Muscle of leg (tissue), 16 donors: ENCODE measurements at places on chromosomes 7 and 10. TPM values are rescaled to one million over a fixed set of nuclear protein-coding genes. Genes with fewer than 3 reads are reported as not detected.
A peak's percentile ranks its signal among the peaks of the same experiment; 100 is the strongest.

The CLDN4 gene
- 0.27 TPM for total RNA-seq

The HYAL4 gene
- total RNA-seq, result 0.09 TPM

The ADAM22 gene
- total RNA-seq, result 15.3 TPM

The MAGI2 gene
- total RNA-seq, result 6.0 TPM

- peaks cover 28% of the 10 kb centered on the region for H3K4me1 ChIP-seq
- peak; percentile 47 for DNase-seq
- H3K27me3 ChIP-seq, result no peaks in the 10 kb centered on the region
- H3K4me3 ChIP-seq, result no peak overlapping the region
- peaks cover 20% of the 10 kb centered on the region for H3K36me3 ChIP-seq
- peak overlapping the region; percentile 13 for H3K27ac ChIP-seq
Measured at GRCh38 chr7:74092964-74093471, 9.4 kb downstream of the LIMK1 start.

The MYH16 gene
- not detected for total RNA-seq

The EVX1 gene
- not detected for total RNA-seq

DNA sequence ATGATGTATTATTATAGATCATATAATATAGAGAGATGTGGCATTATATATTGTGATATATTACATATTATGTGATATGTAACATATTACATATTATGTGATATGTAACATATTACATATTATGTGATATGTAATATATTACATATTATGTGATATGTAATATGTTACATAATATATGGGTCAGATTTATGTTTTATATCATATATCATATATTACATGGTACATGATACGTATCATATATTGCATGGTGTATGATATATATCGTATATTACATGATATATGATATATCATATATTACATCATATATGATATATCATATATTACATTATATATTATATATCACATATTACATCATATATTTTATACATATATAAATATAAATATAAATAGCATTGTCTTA is 164.1 kb upstream of the NEBL start:
- no peaks in the 10 kb centered on the region for H3K36me3 ChIP-seq
- H3K4me3 ChIP-seq, result no peak overlapping the region
- H3K4me1 ChIP-seq, result no peaks in the 10 kb centered on the region

GRCh38 chr10:117420768-117421167 is 45.5 kb upstream of the PDZD8 start:
- DNase-seq, result no peak
- H3K36me3 ChIP-seq, result no peaks in the 10 kb centered on the region

The WASHC2C gene
- total RNA-seq, result 21.1 TPM

The SLC18A2 gene
- total RNA-seq, result 0.35 TPM

DNA sequence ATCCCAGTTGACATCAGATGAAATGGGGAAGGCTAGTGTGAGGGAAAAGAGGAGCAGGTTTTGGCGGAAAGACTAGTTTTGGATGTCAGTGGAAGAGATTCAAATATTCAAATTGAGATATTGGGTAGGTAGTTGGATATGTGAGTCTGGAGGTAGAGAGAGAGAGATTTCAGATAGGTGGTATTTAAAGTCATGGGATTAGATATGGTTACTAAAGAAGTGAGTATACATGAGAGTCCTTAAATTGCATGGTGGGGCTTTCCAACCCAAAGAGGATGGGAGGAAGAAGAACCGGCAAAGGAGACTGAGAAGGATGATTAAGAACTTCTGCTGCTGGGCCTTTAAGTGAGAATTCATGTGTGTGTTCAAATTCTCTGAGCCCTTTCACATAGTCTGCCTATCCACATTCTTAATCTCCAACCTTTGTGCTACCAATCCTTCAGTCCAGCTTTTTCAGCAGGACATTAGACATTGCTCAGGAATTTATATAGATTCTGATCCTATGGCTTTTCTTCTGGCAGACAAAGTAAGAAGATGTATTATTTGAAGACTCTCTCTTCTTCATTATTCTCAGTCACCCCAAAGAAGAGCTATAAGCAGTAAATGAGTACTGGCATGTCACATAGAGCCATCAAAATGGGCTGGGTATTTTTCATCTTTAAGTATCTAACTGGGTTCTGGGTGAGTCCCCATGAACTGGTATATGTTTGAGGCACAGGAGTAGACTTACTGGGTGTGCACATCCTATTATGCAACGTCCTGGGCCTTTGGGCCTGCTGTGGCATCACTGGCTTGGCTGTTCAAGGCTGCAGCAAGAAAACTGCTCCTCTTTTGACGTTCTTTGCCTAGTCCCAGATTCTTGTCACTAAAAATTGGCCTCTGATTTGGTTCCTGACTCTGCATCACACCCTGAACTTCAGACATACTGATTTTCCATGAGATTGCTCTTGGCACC is 33.6 kb downstream of the ST7 start:
- no peak overlapping the region for H3K27ac ChIP-seq
- no peak for DNase-seq
- no peak overlapping the region for H3K4me3 ChIP-seq
- H3K4me1 ChIP-seq, result no peaks in the 10 kb centered on the region
- H3K36me3 ChIP-seq, result no peaks in the 10 kb centered on the region
- H3K27me3 ChIP-seq, result no peaks in the 10 kb centered on the region

The AOAH gene
- 3.7 TPM for total RNA-seq

DNA sequence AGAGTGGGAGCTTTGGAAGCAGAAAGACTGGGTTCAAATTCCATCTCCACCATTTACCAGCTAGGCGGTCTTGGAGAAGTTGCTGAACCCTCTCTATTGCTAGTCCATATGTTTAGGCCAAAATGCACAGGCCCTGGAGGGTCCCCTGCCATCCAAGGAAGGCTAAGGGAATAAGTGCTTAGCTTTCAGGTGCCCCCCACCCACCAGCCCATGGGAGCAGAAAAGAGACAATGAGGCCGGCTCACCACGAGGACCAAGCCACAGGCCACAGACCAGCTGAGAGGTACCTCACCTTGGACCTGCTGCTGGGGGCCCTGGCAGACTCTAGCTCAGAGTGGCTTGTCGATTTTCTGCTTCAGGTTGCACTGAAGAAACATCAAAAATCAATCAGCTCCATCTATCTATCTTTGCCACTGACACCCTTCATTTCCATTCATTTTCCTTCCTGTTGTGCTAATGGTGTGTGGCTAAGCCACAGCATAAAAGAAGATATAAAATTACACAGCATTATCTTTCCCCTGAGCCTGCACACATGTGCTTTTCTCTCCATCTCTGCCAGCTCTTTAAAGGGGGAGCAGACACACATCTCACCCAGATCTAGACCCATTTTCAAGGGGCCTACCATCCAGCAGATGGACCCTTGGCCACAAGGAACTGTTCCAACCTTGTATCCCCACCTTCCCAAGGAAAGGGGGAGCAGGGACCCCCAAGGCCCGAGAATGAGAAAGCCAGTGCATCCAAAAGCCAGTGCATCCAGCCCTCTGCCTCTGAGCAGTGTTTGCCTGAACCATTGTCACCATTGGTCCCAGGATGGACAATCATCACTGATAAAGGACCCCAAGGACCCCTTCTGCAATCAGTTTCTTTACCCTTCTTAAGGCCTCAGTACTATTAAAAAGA is 65.4 kb downstream of the GRID1 start:
- H3K36me3 ChIP-seq, result no peaks in the 10 kb centered on the region
- no peak for DNase-seq
- no peak overlapping the region for H3K4me3 ChIP-seq
- no peaks in the 10 kb centered on the region for H3K27me3 ChIP-seq
- no peaks in the 10 kb centered on the region for H3K4me1 ChIP-seq

GRCh38 chr7:108824840-108825580 is 255.3 kb downstream of the DNAJB9 start:
- peak; percentile 67 for DNase-seq
- H3K36me3 ChIP-seq, result no peaks in the 10 kb centered on the region
- no peaks in the 10 kb centered on the region for H3K27me3 ChIP-seq
- H3K27ac ChIP-seq, result no peak overlapping the region
- peaks cover 2% of the 10 kb centered on the region for H3K4me1 ChIP-seq

The HOXA4 gene
- total RNA-seq, result 3.2 TPM

DNA sequence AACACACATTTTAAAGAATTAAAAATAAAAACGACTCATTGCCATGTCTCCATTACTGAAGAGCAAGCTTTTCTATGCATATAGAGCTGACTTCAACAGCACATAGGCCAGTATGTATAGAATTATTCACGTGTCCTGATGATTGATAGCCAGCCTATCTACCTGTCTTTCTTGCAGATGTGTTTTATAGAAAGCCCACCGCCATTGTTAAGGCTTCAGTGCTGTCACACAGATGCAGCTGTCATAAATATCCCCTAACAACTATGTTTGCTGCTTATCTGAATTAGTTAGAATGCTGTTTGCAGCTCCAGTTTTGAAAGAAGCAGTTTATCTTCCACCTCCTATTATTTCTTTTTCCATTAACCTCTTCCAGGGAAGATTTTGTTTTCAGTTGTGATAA is 235.9 kb downstream of the SLC25A13 start:
- H3K27me3 ChIP-seq, result no peaks in the 10 kb centered on the region
- no peak overlapping the region for H3K27ac ChIP-seq
- no peak for DNase-seq
- no peaks in the 10 kb centered on the region for H3K4me1 ChIP-seq

The GRB10 gene
- 13.0 TPM for total RNA-seq

DNA sequence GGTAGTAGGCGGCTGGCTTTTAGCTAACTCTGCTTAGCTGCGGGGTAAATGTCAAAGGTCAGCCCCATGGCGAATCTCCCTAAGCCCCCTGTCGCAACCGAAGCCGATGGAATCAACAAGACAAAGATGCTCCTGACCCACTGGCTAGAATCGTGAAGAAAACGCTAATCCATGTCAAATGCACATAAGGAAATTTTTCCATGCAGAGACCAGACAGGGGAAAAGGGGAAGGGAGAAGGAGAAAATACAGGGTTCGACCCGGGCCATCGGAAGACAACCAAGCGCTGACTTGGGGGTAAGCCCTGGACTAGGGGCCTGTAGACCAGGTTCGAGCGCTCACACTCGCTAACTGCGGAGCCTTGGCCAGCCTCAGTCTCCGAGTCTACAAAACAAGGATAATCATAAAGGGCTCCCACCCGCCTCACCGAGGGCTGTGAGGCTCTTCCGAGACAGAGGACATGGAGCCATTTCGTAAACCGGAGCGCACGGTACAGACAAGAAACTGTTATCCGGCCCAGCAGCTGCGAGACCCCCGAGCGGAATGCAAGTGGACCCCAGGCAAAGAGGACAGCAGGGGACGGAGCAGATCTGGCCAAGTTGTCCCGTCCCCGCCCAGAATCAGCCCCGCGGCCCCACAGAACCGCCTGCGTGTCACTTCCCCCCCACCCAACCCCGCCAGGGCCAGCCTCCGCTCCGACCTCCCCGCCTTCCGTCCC is 507 bp downstream of the SAR1A start:
- peaks cover 16% of the 10 kb centered on the region for H3K4me1 ChIP-seq
- H3K27ac ChIP-seq, result peak overlapping the region; percentile 93
- no peaks in the 10 kb centered on the region for H3K27me3 ChIP-seq
- peak; percentile 38 for DNase-seq
- peaks cover 5% of the 10 kb centered on the region for H3K36me3 ChIP-seq

DNA sequence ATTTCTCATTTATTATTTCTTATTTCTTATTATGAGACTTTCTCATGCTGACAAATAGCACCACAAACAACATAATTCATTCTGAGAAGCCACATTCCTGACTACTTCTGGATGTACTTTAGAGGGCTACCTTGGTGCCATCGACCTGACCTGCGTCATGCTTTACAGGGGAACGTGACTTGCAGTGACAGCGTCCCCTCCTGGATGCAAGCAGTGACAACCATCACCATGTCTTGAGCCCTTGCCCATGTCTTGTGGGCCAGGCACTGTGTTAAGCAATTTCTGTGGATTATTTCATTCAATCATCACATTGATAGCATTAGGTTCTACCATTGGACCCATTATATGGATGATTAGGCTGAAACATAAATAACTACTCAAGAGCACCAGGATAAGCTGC is 137.0 kb downstream of the ANK3 start:
- DNase-seq, result no peak
- no peak overlapping the region for H3K4me3 ChIP-seq
- H3K27ac ChIP-seq, result no peak overlapping the region
- H3K4me1 ChIP-seq, result no peaks in the 10 kb centered on the region
- H3K36me3 ChIP-seq, result no peaks in the 10 kb centered on the region
- no peaks in the 10 kb centered on the region for H3K27me3 ChIP-seq

The GDF2 gene
- total RNA-seq, result not detected

The PSD gene
- total RNA-seq, result 6.1 TPM

DNA sequence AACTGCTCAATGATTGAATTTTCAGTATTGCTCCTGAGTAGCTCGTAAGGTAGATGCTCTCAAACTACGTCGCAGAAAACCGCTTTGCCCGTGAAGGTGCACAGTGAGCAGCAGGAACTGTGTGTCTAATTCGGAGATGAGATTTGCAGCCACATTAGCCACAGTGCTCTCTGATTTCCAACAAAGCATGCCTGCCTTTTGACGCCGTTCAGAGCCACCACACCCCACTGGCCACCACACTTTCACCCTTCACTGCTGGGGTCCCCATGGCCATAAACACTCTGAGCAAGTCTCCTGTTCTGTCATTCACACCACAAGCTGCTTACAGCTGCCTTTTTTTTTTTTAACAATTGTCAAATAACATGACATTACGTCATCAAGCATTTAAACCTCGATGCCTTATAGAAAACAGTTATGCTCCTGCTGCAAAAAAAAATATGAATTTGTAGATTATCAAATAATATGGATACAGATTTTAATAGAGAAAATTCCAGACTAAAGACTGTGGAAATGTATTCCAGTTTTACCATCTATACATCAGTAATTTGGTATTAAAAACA is 578.8 kb upstream of the PFKP start:
- no peaks in the 10 kb centered on the region for H3K27me3 ChIP-seq
- no peak for DNase-seq
- no peak overlapping the region for H3K4me3 ChIP-seq
- H3K36me3 ChIP-seq, result no peaks in the 10 kb centered on the region

The NEUROD6 gene
- 0.04 TPM for total RNA-seq

DNA sequence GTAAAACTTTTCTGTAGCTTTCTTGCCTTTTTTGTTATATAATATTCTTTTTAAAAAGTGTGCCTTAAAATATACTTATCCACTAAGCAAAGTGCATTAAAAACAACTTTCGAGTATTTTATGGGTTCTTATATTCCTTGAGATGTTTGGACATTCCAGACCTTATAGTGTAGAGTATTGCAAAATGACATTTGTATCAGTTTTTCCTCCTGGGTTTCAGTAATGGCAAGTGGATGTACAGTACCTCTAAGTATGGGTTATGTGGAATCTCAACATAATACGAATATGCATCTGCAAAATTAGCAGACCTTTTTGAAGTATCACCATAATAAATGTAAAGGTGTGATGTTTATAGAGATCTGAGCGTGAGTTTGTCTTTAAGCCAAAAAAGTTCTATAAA is 2.7 kb downstream of the CDK13 start:
- H3K27ac ChIP-seq, result no peak overlapping the region
- H3K27me3 ChIP-seq, result no peaks in the 10 kb centered on the region
- H3K4me3 ChIP-seq, result peak overlapping the region; percentile 87
- no peak for DNase-seq
- H3K36me3 ChIP-seq, result no peaks in the 10 kb centered on the region

- H3K27ac ChIP-seq, result no peak overlapping the region
- no peak overlapping the region for H3K4me3 ChIP-seq
- no peaks in the 10 kb centered on the region for H3K4me1 ChIP-seq
- H3K27me3 ChIP-seq, result no peaks in the 10 kb centered on the region
- H3K36me3 ChIP-seq, result no peaks in the 10 kb centered on the region
Measured at GRCh38 chr10:37654466-37654865, 202.9 kb downstream of the ZNF248 start.

GRCh38 chr10:89470628-89471027 is 56.3 kb downstream of the IFIT5 start:
- no peak overlapping the region for H3K4me3 ChIP-seq
- DNase-seq, result no peak
- no peaks in the 10 kb centered on the region for H3K4me1 ChIP-seq
- H3K27ac ChIP-seq, result no peak overlapping the region
- H3K36me3 ChIP-seq, result no peaks in the 10 kb centered on the region

The PAX4 gene
- total RNA-seq, result not detected
